Natural killer cell (primary cell): ENCODE measurements at places on chromosomes 6 and 20.
A peak's percentile ranks its signal among the peaks of the same experiment; 100 is the strongest.

- DNase-seq = no peak
These were observed 40.4 kb upstream of the TINAG start for GRCh38 chr6:54267798-54268197.

GRCh38 chr6:44933108-44933507 is 395.0 kb upstream of the RUNX2 start:
- DNase-seq = peak; percentile 70

GRCh38 chr6:45718871-45719270 is 296.8 kb downstream of the CLIC5 start:
- no peak for DNase-seq

DNA sequence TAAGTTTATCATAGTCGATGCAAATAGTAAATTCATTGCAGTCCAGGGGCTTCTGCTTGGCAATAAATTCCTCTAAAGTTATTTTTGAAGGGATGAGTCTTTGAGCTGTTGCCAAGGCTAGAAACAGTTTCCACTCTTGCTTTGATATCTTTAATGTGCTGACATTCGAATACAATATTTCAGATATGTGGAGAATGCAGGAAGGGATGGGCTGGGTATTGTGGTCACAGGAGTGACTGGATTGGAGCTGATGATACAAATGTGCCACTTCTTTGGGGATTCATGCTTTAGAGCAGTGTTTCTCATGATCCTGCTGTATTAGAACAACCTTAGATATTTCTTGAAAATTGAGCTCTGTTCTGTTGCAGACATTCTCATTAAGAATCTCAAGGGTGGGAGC is 139.0 kb downstream of the PRDM13 start:
- DNase-seq = no peak

GRCh38 chr20:60007464-60007863 is 49.2 kb downstream of the CDH26 start:
- DNase-seq = no peak
